Thoracic aorta (tissue), 2 donors: ENCODE measurements at places on chromosomes 1 and 21. TPM values are rescaled to one million over a fixed set of nuclear protein-coding genes. Genes with fewer than 3 reads are reported as not detected.

The EPS8L3 gene
- not detected for total RNA-seq

The OR2L8 gene
- total RNA-seq: not detected

The FOXD2 gene
- total RNA-seq: 4.9 TPM

The S100A12 gene
- total RNA-seq: not detected

The ICOSLG gene
- 2.3 TPM for total RNA-seq

- DNase-seq: no peak
Measured at GRCh38 chr1:21935393-21935804, 1.7 kb downstream of the HSPG2 start.

DNA sequence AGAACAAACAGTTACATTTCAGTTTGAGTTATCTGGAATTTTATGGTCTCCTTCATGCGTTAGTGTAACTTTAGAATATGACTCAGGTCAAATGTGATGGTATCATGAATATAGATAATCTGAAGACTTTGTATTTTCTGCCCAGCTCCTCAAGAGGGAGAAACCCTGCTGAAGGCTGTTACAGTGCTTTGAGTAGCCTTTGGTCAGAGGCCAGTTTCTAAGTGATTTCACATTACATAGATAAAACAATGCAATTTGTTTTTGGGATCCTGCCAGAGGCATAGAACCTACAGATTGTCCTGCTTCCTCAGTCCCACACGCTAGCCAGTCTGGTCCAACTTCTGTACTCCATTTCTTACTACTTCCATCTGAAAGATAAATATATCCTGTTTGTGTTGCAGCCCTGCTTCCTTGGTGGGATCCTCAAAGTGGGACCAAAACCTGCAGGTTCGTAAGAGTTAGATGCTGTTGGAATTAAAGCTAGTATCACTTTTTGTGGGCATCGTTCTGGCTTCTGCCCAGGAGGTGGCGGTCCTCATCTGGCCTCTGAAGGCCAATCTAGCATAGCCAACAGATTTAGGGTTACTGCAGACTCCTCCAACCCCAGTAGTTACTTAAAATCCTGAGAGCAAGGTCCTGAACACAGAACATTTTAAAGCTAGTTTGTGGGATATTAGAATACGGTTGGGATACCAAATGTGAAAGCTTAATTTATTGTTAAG is 645.8 kb upstream of the USP24 start:
- no peak for DNase-seq

DNA sequence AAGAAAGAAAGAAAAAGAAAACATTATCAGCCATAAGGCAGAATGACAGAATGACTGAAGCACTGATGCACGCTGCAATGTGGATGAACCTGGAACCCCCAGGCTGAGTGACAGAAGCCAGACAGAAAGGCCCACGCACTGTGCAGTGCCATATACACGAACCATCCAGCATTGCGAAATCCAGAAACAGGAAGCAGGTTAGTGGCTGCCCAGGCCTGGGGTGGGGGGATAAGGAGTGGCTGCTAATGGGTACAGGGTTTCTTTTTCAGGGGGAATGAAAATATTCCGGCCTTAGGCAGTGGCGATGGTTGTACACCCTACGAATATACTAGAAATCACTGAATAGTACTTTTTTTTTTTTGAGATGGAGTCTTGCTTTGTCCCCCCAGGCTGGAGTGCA is 57.0 kb downstream of the CHD5 start:
- no peak for DNase-seq

GRCh38 chr1:91501971-91502671 is 1.5 kb downstream of the CDC7 start:
- no peak for DNase-seq

DNA sequence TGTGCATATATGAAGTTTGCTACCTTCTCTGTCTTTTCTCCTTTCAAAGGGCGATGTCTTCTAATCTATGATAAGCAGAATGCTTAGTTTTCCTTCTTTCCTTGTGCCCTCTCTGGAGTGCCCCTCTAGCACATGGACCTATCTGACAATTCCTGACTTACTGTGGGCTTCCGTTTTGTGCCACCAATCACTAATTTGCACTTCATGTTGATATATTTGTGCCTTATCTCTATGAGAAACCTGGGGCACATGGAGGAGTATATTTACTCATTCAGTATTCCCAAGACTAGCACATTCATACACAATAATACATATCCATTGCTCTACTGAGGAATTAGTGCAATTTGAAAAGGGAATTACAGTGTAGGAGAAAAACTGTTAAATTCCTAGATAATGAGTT is 197.7 kb downstream of the CTH start:
- DNase-seq: no peak

DNA sequence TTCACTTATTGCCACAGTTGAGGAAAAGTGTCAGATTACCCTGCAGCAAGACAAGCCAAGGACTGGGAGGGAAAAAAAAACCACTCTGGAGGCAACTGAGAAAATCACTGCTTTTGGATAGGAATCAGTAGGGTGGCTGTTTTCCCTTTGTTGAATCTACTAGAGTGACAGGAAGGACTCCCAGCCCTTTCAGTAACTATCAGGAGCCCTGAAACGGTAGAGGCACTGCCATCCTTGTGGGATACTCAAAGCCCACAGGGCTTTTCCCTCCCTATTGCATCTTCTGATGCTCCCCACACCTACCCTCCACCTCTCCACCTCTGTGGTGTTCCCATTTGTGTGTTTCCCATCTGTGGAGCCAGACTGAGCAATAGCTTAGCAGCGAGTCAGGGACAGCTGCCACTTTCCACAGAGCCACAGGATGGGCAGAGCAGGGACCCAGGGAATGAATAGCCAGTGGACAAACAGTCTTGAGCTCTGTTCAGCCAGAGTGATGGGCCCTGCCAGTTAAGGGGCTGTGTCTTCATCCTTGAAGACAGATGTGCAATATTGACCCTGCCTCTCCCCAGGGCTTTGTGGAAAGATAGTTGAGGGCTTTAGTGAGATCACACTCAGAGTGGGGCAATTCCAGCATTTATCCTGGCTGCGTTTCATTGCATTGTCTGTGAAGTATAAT is 13.9 kb downstream of the UBIAD1 start:
- DNase-seq: no peak

GRCh38 chr1:208203127-208203847 is 40.9 kb downstream of the PLXNA2 start:
- no peak for DNase-seq

GRCh38 chr1:57393058-57393584 is 30.7 kb downstream of the DAB1 start:
- DNase-seq: no peak

DNA sequence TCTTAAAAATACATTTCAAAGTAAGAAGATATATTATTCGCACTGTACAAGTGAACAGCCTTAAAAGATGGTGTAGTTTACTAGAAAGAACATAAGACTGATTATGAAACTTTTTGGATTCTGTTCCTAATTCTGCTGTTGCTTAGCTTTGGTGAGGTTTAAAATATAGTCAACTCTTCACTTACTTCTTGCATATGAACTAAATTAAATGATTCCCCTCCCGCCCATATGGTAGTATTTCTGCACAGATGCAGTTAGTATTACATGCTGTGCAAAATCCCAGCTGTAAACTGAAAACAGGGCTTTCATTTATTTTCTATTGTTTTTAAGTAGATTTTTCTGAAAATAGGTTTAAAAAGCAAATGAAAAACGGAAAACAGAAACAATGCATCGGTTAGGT is 345.4 kb upstream of the NCAM2 start:
- no peak for DNase-seq

DNA sequence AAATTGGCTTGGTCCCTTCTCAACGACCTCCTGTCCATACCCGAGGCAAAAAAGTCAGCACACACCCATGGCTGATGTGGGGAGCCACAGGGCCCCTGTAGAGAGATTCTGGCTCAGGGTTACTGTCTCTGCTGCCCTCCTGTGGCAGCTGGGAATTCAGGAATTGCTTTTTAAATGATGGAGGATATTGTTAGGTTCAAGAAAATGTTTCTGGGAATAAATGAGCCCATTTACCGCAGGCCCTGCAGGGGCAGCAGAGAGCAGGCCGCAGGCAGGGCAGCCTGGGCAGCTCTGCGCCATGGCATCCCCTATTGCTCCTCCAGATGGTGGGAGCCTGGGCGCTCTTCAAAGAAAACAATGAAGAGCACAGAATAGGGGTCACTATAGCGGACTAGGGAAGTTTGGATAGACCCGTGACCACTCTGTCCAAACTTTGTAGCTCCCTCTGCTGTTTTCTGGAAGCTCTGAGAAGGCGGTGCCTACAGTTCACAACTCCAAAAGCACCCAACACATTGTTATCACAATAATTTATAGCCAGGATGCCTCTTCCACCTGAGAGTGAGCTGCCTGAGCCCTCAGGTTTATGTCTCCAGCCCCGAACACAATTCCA is 201.1 kb downstream of the BACH1 start:
- no peak for DNase-seq

DNA sequence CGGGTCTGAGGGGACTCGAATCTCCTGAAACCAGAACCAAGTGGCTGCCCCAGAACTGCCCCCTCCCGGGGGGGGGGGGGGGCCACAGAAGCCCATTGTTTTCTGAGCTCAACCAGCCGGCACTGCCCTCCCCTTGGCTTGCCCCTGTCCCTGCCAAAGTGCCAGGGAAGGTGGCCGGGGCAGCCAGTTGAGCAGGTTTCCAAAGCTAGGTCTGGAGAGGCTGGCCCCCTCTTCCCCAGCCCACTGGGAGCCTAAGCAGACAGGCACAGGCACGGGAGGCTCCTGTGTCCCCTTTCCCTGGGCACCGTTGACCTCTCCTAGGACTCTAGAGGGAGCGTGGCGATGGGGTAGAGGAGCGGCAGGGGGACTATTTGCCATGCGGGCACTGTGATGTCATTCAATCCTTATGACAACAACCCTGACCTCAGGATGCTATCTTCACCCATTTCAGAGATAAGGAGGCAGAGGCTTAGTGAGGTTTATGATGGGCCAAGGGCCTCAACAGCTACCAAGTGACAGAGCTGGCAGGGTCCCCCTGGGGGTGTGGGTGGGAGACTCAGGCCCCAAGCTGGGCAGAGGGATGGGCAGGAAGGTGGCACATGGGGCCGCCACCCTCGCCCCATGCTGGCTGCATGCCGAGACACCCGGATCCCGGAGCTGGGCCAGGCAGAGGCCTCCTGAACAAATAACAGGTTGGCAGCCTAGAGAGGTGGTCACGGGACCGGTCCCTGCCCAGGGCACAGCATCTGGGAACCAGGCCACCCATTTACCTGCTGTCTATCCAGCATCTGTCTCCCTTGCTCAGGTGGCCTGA is 35.0 kb downstream of the RAP1GAP start:
- no peak for DNase-seq

- no peak for DNase-seq
Measured at GRCh38 chr1:152026895-152027294, 9.9 kb downstream of the S100A11 start.

- DNase-seq: no peak
Measured at GRCh38 chr1:201479201-201479730, 10.3 kb upstream of the PHLDA3 start.

DNA sequence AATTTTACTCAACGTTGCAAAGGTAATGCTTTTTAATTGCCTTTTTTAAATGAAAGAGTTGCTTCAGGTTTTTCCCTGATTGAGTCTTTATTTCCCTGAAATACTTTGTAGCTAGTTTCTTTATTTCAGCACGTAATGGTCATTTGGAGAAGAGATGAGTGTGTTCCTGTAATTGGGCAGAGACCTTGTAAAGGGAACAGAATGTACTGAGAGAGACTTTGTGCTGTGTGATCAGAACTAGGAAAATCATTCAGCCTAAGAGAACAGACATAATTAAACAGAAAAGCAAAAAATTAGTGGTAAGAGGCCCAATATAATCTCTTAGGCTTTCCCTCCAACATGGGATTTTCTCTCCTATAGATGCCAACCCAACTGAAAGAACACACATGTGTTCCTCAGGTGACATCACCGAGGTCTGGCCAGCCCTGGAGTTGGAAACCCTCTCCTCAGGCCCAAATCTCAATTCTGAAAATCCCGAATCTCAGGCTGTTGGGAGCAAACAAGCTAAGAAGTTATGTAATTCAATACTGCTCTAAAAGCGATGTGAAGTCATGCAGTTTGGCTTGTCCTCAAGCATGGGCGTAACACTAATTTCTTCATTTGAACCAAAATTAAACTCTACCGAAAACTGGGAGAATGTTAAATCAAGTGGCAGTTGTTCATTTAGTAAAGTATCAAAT is 102.0 kb downstream of the TGFB2 start:
- DNase-seq: no peak
